ENCODE measurements at places on chromosomes 2 and 18.

- no peak for DNase-seq
Observed at GRCh38 chr2:39787950-39788349, 8.9 kb upstream of the THUMPD2 start.

GRCh38 chr2:237541243-237541642 lies 25.1 kb upstream of the PRLH start:
- DNase-seq: no peak

- DNase-seq: no peak
Observed at GRCh38 chr2:30511122-30512083, 64.4 kb downstream of the LCLAT1 start.

GRCh38 chr2:184190725-184191124 lies 407.6 kb upstream of the ZNF804A start:
- no peak for DNase-seq

GRCh38 chr2:174495365-174496012 lies 8.7 kb upstream of the GPR155 start:
- DNase-seq: no peak
